ENCODE measurements at places on chromosomes 2 and 18.

- no peak for DNase-seq
Measured at GRCh38 chr2:131519466-131519865, 8.2 kb upstream of the CCDC74A start.

- DNase-seq, result no peak
Measured at GRCh38 chr18:79410731-79411613, 15.2 kb downstream of the NFATC1 start.

DNA sequence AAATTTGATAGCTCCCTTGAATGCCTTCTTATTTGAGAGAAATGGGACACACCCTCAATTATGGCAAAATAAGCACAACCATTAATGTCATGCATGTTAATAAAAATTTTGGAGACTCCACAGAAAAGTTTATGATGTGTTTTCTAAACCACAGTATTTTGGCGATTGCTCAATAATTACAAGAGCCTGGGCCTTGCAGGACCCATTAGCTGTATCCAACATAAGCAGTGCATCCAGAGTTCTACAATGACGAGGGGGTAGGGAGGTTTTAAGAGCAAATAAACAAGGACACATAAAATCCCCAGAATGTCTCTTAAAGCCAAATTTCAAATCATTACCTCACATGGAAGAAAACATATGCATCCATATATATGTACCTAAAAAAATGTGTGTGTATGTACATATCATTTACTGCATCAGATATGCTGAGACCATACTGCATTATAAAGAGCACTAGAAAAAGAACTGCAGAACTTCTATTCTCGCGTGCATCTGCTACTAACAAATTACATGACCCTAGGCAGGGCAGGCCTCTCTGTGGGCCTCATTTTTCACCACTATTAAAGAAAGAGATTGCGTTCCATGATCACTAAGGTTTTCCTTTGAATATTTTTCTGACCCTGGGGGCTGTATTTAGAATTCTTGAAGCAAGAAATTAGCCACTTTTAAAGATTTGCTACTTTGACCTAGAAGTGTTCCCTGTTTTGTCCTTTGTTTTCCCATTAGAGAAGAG is 38.0 kb downstream of the CMPK2 start:
- DNase-seq, result peak; percentile 38

- peak; percentile 78 for DNase-seq
Measured at GRCh38 chr2:32135409-32135808, 30.3 kb upstream of the SLC30A6 start.

- no peak for DNase-seq
Measured at GRCh38 chr2:98543214-98543613, 65.1 kb downstream of the COA5 start.

GRCh38 chr18:37321582-37322491 is 243.8 kb downstream of the CELF4 start:
- DNase-seq, result no peak

- peak; percentile 36 for DNase-seq
Measured at GRCh38 chr2:217795706-217796465, 206.9 kb downstream of the TNS1 start.

- peak; percentile 72 for DNase-seq
Measured at GRCh38 chr2:241774419-241775222, 2.0 kb upstream of the GAL3ST2 start.
